ENCODE measurements at places on chromosomes 3 and 15. TPM values are rescaled to one million over a fixed set of nuclear protein-coding genes. Genes with fewer than 3 reads are reported as not detected.

IQCF5 gene
- total RNA-seq, result not detected

ZMYND10 gene
- total RNA-seq, result 1.3 TPM

DNA sequence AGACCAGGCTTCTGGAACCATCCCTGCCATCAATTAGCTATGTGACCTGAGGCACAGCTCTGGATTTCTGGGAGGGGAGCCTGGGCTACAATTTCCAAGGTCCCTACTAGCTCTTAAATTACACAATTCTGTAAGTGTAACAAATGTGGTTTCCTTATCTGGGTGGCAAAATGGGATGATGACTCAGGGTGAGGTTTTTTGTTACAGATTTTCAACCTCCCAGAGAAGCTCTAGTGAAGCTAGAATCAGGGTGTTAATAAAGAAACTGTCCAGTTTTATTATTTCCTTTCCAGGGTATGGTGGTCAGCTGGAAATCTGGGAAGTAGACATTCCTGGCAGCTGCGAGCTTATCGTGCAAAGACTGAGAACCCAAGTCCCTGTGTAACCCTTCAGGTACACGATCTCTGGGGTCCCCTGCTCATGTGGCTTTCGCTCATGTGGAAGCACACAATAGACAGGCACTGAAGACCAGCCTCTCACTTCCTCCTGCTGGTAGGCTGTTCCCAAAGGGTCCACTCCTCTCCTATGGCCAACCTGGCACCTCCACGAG, 7.3 kb downstream of the RAB27A start:
- no peak for DNase-seq

GRCh38 chr15:82835391-82835917, 26.0 kb downstream of the WHAMM start:
- no peak for DNase-seq

DNA sequence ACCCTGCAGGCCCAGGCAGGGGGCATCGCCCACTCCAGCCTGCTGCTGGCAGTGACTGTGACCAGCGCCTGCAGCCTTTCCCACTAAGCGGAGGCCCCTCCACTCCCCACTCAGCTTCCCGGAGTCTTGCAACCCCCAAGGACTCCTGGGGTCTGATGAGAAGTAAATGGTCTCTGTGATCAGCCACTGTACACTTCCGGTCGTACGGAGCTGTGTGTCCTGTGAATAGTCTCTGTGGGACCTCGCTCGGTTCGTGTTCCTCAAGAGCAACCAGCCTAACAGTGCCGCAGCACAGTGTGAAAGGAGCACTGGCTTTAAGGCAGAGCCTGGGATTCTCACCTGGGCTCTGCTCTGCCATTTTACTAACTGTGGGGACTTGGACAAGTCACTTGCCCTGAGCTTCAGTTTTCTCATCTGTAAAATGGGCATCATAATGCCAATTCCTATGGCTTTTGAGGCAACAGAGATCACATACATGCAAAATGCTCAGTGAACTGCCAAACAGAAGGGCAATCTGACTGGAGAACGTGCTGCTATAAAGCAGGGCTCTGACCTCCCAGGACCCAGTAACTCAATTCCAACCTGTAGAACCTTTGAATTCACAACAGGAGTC, 26.7 kb downstream of the TMEM43 start:
- no peak for DNase-seq

SLC27A2 gene
- 0.30 TPM for total RNA-seq

- DNase-seq, result peak; percentile 29
Observed at GRCh38 chr3:48187579-48188265, 495 bp downstream of the CDC25A start.

- no peak for DNase-seq
Observed at GRCh38 chr15:45030743-45031142, 7.7 kb downstream of the SORD start.

CKMT1A gene
- not detected for total RNA-seq

ACKR2 gene
- 0.35 TPM for total RNA-seq

GRCh38 chr15:100229181-100230163, 112.3 kb downstream of the ADAMTS17 start:
- no peak for DNase-seq

BNC1 gene
- not detected for total RNA-seq

- DNase-seq, result no peak
Observed at GRCh38 chr3:31896648-31897433, 84.2 kb downstream of the OSBPL10 start.

- DNase-seq, result no peak
Observed at GRCh38 chr15:64865998-64866520, 24.3 kb downstream of the PLEKHO2 start.

FSIP1 gene
- 0.67 TPM for total RNA-seq

Data from T-helper 17 cell (primary cell).